Activated naive CD8-positive, alpha-beta T cell treated with anti-CD3 and anti-CD28 coated beads, Interleukin-2, amount 50 U/mL, for 24 hours (primary cell): ENCODE measurements at places on chromosomes 12 and 14.

DNA sequence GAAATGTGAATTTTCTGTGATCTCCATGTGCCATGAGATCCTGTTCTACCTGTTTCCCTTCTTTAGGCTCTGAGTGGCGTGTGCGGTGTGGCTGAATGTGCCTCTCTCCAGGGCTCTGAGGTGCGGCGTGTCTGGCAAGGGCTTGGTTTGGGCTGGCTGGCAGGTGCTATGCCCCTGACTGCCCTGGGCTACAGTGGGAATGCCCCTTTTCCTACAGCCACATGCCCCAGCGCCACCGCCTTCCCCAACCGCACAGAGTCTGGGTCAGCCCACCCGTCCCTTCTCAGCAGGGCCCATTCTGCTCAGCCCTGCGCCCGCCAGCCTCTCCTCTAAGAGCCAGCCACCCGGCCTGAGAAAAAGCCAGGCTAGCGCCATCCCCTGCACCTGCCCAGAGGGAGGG is 24.7 kb downstream of the BTBD6 start:
- no peak for DNase-seq

GRCh38 chr14:87457720-87458119 is 535.3 kb downstream of the GALC start:
- no peak for DNase-seq

- DNase-seq = no peak
Measured at GRCh38 chr12:6462234-6462995, 8.1 kb downstream of the VAMP1 start.

DNA sequence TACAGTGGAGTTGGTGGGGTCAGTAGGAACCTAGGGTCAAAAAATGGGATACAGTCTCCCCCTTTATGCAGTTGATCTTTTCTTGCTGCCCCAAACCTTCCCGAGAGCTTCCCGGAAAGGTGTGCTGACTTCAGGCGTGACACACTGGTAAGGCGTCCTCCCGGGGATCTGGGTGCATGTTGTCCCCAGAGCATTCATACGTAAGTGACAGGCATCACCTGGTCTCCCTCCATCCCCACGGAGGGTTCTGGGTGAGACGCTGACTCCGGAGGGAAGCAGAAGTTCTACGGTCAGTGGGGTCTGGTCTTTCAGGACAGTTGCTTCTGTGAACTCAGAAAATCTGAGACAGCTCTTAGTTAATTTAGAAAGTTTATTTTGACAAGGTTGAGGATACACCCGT is 159.6 kb upstream of the RTL1 start:
- no peak for DNase-seq

DNA sequence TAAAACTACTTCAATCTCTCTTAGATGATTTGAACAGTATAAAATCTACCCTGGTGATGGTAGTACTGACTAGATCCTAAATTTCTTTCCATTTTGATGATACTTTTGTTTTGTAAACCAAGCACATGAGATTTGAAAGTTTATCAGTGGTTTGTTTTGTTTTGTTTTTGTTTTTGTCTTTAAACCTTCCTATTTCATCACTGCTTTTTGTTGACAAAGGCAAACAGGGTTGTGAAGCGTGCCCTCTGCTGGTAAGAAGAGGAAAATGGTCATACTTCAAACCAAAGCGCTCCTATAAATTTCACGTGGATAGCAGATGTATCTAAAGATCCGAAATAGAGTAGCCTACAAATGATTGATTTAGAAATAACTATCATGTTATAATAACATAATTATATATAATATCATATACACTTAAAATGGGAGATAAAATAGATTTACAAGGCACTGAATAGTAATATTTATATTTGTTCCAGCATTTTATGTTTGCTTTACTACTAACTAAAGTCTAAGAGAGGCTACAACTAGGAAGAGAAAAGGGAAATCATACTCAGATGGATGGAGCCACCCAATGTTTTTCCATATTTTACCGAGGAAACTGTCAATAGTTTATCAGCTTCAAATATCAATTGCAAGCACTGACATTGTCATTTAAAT is 254.0 kb upstream of the USP15 start:
- DNase-seq = peak; percentile 3

- no peak for DNase-seq
Measured at GRCh38 chr14:53409969-53410368, 256.8 kb upstream of the DDHD1 start.

DNA sequence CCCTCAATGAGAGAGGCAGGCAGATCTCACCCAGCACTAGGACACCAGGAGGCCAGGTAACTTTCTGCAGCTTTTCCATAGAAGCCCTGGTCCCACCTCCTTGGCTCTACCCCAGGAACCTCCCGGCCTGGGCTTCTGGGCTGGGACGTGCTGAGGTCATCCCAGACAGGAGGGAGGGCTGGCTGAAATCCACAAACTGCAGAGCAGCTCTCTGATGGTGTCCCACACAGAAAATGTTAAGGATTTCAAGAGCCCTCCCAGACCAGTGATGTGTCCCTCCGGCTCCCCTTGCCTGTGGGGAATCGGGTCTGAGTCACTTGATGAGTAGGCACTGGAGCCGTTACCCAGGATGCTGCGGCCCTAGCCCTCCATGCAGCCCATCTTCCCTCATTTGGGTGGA is 124.1 kb downstream of the ESRRB start:
- DNase-seq = no peak

DNA sequence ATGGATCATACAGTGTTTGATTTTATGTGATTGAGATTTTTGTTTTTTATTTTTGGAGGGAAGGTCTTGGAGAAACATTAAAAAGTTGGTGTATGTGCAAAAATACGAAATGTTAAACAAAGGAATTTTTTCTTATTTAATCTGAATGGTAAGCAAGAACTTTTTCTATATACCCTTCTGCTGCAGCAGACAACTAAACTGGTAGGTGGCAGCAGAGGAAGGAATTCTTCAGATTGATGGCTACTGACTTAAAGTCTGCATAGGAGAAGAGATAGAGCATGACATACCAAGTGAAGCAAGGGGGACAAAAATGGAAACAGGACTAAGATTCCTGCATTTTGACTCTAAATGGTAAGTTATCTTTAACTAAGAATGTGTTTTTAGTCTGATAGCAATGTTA is 42.0 kb upstream of the A2ML1 start:
- DNase-seq = no peak

DNA sequence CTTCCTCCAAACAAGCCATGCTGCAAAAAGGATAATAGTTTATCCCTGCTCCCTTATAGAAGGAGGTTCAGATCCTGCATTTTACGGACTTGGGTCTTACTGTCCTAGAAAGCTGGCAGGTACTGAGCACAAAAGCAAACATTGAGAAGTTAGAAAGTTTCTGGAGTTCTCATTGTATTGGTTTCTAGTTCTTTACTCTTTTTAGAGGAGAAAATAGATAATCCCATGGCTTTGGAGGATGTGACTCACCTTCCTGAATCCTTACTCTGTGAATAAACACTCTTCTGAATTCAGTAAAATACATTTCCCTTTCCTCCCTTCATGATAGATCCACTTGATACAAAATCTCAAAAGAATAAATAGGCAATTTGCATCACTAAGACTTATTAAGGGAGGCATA is 188.9 kb downstream of the NPAS3 start:
- no peak for DNase-seq

DNA sequence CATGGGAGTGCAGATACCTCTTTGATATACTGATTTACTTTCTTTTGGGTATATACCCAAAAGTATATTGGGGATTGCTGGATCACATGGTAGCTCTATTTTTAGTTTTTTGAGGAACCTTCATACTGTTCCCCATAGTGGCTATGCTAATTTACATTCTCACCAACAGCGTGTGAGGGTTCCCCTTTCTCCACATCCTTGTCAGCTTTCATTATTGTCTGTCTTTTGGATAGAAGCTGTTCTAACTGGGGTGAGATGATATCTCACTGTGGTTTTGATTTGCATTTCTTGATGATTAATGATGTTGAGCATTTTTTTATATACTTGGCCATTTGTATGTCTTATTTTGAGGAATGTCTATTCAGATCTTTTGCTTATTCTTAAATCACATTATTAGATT is 44.1 kb upstream of the JDP2 start:
- no peak for DNase-seq

DNA sequence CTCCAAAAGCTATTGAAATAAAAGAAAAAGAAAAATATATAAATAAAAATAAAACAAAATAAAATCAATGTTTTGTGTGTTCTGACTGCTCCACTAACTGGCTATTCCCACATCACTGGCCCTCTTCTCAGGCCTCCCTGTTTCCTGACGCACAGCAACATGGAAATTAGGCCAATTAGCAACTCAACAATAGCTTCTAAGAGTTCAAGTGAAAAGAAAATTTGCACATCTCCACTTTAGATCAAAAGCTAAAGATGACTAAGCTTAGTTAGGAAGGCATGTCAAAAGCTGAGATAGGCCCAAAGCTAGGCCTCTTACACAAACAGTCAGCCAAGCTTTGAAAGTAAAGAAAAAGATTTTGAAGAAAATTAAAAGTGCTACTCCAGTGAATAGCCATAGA is 200.8 kb downstream of the DUSP6 start:
- no peak for DNase-seq
